GM23338 (cell line): ENCODE measurements at places on chromosomes 1 and 21. TPM values are rescaled to one million over a fixed set of nuclear protein-coding genes. Genes with fewer than 3 reads are reported as not detected.

DNA sequence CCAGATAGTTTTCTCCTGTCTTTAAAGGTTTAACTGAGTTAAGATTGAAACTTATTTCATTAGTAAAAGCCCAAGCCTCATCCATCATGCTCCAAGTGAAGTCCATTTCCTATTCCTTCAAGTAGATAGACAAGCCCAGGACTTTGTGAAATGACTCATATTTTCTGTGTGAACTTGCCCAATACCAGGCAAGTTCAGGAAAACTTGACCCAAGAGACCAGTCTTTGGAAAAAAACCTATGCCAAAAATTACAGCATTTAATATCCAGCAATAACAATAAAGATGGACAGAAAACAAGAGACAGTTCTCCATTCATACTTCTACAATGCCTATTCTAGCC lies 405 bp upstream of the RAB29 start:
- H3K27me3 ChIP-seq: peaks cover 41% of the 10 kb centered on the region
- DNase-seq: no peak
- H3K4me1 ChIP-seq: peaks cover 9% of the 10 kb centered on the region
- no peaks in the 10 kb centered on the region; the same call in none of the 2 replicates for H3K36me3 ChIP-seq

DNA sequence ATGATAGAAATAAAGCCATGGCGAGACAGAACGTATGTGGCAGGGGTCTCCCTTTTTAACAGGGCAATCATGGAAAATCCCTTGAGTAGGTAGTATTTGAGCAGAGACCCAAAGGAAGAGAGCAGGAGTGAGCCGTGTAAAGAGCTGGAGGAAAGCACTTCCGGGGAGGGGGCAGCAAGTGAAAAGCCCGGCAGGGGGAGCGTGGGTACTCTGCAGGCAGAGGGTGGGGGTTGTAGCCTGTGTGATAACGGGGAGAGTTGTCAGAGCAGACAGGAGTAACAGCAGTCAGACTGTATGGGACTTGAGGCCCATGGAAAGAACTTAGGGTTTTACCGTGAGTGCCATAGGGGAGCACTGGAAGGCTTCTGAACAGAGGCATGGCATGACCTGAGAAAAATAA lies 51.1 kb upstream of the LDLRAP1 start:
- peaks cover 3% of the 10 kb centered on the region for H3K4me1 ChIP-seq
- H3K36me3 ChIP-seq: peaks cover 3% of the 10 kb centered on the region; the same call in 1 of the 2 replicates
- H3K27ac ChIP-seq: no peak overlapping the region
- peak; percentile 40 for DNase-seq

GRCh38 chr1:16289959-16290358 lies 53.0 kb upstream of the CPLANE2 start:
- H3K36me3 ChIP-seq: no peaks in the 10 kb centered on the region
- no peak overlapping the region for H3K27ac ChIP-seq
- no peak overlapping the region for H3K4me3 ChIP-seq
- H3K4me1 ChIP-seq: peaks cover 5% of the 10 kb centered on the region; the same call in 1 of the 2 replicates

DNA sequence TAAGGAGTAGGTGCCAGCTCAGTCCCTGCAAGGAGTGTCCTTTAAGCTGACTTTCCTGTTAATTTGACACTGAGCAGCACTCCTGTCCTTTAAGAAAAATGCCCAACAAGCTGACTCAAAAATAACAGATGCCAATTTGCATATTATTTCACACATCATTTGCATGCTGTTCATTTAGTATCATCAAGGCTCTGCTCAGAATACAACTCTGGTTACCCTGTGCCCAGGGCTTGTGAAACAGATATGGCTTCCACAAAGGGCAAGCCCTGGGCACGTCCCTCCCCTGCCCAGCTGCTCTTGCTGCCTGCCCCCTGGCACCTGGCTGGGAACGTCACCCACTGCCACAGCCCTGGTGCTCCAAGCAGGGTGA lies 10.3 kb downstream of the KCNN3 start:
- no peaks in the 10 kb centered on the region for H3K27me3 ChIP-seq
- no peaks in the 10 kb centered on the region for H3K36me3 ChIP-seq

The C1orf56 gene
- total RNA-seq: 1.6 and 3.9 TPM in 2 replicates

- no peak overlapping the region for H3K4me3 ChIP-seq
- H3K27ac ChIP-seq: no peak overlapping the region
- no peaks in the 10 kb centered on the region for H3K36me3 ChIP-seq
Measured at GRCh38 chr1:91718877-91719276, 167.1 kb downstream of the TGFBR3 start.
